ELF-1 (cell line): ENCODE measurements at places on chromosomes 13 and 19.

DNA sequence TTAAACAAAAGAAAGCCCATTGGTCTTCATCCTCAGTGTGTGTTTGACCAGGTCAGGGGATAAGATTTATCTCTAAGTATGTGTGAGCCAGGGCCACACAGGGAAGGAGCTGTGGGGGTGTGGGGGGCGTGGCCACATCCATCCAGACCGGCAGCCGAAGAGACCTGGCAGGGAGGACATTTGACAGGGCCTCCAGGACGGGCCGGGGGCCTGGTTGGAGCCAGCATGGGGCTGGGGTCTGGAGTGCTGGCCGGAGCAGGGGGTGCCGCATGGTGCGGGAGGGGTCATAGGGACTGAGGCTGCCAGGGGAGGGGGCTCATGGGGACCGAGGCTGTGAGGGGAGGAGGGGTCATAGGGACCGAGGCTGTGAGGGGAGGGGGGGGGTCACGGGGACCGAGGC, 20.4 kb upstream of the GNA15 start:
- no peak for DNase-seq

- no peak for DNase-seq
Observed at GRCh38 chr19:22595918-22596341, 38.2 kb upstream of the ZNF492 start.

DNA sequence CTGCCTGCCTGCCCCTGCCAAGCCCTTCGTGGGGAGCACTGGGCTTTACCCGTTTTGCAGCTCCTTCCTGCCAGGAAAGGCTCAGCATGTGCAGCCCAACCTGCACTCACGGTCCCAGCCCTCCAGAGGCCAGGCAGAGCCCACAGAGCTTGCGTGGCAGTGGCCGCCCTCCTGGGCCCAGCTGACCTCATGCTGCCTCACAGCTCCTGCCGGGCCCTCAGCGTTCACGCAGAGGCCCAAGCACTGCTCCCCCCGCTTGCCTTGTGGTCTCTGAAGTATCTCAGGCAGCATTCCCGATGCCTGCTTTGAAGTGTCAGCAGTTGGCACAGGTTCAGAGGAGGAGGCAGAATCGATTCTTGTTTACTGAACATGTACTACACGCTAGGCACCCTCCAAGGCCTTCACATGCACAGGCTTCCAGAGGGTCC, 32.5 kb downstream of the CAPN12 start:
- no peak for DNase-seq

- DNase-seq, result no peak
Observed at GRCh38 chr13:76677043-76677442, 209.2 kb downstream of the KCTD12 start.

DNA sequence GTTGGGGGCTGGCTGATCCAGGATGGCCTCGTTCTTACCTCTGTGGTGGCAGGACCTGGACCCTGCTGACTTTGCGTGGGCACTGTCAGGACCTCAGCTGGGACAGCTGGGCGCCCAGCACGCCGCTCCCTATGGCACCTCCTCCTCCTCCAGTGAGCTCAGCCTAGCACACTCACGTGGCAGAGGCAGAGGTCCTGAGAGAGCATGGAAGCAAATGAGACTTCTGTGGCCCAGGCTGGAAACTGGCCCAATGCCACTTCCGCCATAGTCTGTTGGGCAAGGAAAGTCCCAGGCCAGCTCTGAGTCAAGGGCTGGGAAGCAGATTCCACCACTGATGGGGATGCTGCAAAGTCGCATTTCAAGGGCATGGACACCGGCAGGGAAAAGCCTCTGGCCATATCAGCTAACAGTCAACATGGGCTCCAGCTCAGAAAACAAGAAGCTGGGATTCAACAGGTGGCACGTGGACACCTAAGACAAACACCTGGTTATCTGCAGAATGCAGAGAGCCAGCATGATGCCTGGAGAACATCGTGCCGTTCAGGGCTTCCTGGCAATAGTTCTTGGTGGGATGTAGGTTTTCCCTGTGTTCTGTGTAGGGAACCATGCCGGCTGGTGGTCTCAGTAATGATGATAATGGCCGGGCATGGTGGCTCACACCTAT, 16.7 kb downstream of the MYBPC2 start:
- no peak for DNase-seq

- no peak for DNase-seq
Observed at GRCh38 chr19:19493841-19494546, 21.4 kb downstream of the TSSK6 start.
